ENCODE measurements at places on chromosomes 5 and 9. TPM values are rescaled to one million over a fixed set of nuclear protein-coding genes. Genes with fewer than 3 reads are reported as not detected.

Gene ADRB2
- 1.2 TPM for polyA plus RNA-seq

Gene PLCXD3
- polyA plus RNA-seq = 0.50 TPM

Gene PCDHA10
- polyA plus RNA-seq = not detected

Gene CAMSAP1
- polyA plus RNA-seq = 2.4 TPM

Gene PFN3
- not detected for polyA plus RNA-seq

Gene TAF11L10
- not detected for polyA plus RNA-seq

Gene DBH
- polyA plus RNA-seq = not detected

Gene SLC4A9
- polyA plus RNA-seq = not detected

Gene SHISAL2B
- not detected for polyA plus RNA-seq

Gene PTGDS
- 218 TPM for polyA plus RNA-seq

Gene SCGB3A2
- polyA plus RNA-seq = not detected

Gene TEX48
- polyA plus RNA-seq = not detected

Gene GRM6
- polyA plus RNA-seq = not detected

Gene PCDHGA10
- polyA plus RNA-seq = 0.60 TPM

Gene OR2V2
- not detected for polyA plus RNA-seq

Gene DHFR
- polyA plus RNA-seq = 12.0 TPM

Gene SH3RF2
- 13.8 TPM for polyA plus RNA-seq

Gene CATSPER3
- polyA plus RNA-seq = 0.57 TPM

Gene SLIT3
- polyA plus RNA-seq = 4.2 TPM

Gene RNF208
- polyA plus RNA-seq = 8.8 TPM

Gene IFNA21
- not detected for polyA plus RNA-seq

Gene DMAC1
- 20.4 TPM for polyA plus RNA-seq

Gene CDO1
- not detected for polyA plus RNA-seq

Gene ZNF79
- polyA plus RNA-seq = 3.5 TPM

Gene NLN
- polyA plus RNA-seq = 27.6 TPM

Gene FRRS1L
- not detected for polyA plus RNA-seq

Gene CLIC3
- not detected for polyA plus RNA-seq

Gene CORO2A
- polyA plus RNA-seq = 39.6 TPM

Gene TRIM52
- polyA plus RNA-seq = 5.8 TPM

Gene ADGRV1
- 2.1 TPM for polyA plus RNA-seq

Gene PKD2L2
- not detected for polyA plus RNA-seq

Gene ZNF474
- not detected for polyA plus RNA-seq

Gene RUSC2
- 0.92 TPM for polyA plus RNA-seq

Gene IFNB1
- polyA plus RNA-seq = not detected

Gene DPH7
- 6.5 TPM for polyA plus RNA-seq

Gene NXNL2
- polyA plus RNA-seq = not detected

Gene PCDHGB4
- polyA plus RNA-seq = 0.54 TPM

Gene PNPLA7
- 1.8 TPM for polyA plus RNA-seq

Gene ACOT12
- polyA plus RNA-seq = not detected

Gene CARTPT
- polyA plus RNA-seq = not detected

Gene GFRA3
- not detected for polyA plus RNA-seq

Gene LURAP1L
- polyA plus RNA-seq = 38.4 TPM

Gene ADGRD2
- polyA plus RNA-seq = not detected

Gene TARS1
- 121 TPM for polyA plus RNA-seq

Gene GLRA1
- polyA plus RNA-seq = not detected

Gene ANKRD31
- not detected for polyA plus RNA-seq

Gene DDX46
- 26.4 TPM for polyA plus RNA-seq

Gene AMBP
- not detected for polyA plus RNA-seq

Gene CNOT6
- 7.2 TPM for polyA plus RNA-seq

Gene PCDHGA6
- polyA plus RNA-seq = not detected

Gene F2RL1
- polyA plus RNA-seq = 24.5 TPM

Gene LCP2
- 8.6 TPM for polyA plus RNA-seq

Gene PCDHGA1
- polyA plus RNA-seq = not detected

Gene BTF3
- polyA plus RNA-seq = 1,119 TPM

Gene PRR16
- 2.4 TPM for polyA plus RNA-seq

Gene ADAMTSL1
- polyA plus RNA-seq = 3.7 TPM
